ENCODE measurements at places on chromosomes 4 and X.
A peak's percentile ranks its signal among the peaks of the same experiment; 100 is the strongest.

DNA sequence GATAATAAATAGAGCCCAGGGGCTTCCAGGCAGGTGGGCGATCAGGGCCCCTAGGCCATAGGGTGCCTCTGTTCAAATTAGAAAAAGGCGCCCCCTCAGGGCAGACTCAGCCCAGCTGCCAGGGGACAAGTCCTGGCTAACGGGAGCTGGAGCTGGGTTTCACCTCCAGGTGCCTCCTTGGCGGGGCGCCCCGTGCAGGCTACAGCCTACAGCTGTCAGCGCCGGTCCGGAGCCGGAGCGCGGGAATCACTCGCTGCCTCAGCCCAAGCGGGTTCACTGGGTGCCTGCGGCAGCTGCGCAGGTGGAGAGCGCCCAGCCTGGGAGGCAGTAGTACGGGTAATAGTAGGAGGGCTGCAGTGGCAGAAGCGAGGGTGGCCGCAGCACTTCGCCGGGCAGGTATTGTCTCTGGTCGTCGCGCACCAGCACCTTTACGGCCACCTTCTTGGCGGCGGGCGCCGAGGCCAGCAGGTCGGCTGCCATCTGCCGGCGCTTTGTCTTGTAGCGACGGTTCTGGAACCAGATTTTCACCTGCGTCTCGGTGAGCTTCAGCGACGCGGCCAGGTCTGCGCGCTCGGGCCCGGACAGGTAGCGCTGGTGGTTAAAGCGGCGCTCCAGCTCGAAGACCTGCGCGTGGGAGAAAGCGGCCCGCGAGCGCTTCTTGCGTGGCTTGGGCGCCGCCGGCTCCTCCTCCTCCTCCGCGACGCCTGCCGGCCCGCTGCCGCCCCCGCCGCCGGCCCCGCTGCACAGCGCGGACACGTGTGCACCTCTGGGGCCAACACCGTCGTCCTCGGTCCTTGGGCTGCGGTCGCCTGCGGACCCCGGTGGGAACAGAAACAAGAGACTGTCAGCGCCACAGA, 2.4 kb downstream of the NKX3-2 start:
- DNase-seq = no peak

- no peak for DNase-seq
These were observed 108.1 kb downstream of the UCHL1 start for GRCh38 chr4:41364876-41365275.

DNA sequence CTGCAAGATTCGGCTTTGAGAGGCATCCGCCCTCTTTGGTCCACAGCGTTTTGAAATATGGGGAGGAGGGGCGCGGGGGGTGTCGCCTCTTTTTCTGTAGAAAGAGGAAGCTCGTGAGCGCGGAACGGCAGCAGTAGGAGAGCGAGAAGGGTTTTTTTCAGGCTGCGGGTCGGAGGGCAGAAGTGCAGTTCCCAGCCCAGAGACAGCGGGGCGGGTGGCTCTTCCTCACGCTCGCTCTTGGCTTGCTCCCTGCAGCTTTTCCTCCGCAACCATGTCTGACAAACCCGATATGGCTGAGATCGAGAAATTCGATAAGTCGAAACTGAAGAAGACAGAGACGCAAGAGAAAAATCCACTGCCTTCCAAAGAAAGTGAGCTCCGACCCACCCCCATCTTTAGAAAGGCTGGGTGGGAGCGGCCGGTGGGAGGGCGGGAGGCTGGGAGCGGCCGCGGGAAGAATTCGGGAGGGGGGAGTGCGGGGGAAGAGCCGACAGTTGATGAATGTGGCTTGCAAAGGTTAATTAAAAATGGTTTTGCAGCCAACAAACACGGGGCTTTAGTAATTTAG, 1.2 kb downstream of the TMSB4X start:
- DNase-seq = peak; percentile 52

- no peak for DNase-seq
These were observed 2.8 kb downstream of the SLC35A2 start for GRCh38 chrX:48908600-48908999.

GRCh38 chrX:105515561-105515960, 295.1 kb upstream of the TEX13A start:
- DNase-seq = no peak
